ENCODE measurements at places on chromosomes 13 and 19.

- DNase-seq = no peak
These were observed 2.5 kb upstream of the BCAT2 start for GRCh38 chr19:48813123-48813913.

DNA sequence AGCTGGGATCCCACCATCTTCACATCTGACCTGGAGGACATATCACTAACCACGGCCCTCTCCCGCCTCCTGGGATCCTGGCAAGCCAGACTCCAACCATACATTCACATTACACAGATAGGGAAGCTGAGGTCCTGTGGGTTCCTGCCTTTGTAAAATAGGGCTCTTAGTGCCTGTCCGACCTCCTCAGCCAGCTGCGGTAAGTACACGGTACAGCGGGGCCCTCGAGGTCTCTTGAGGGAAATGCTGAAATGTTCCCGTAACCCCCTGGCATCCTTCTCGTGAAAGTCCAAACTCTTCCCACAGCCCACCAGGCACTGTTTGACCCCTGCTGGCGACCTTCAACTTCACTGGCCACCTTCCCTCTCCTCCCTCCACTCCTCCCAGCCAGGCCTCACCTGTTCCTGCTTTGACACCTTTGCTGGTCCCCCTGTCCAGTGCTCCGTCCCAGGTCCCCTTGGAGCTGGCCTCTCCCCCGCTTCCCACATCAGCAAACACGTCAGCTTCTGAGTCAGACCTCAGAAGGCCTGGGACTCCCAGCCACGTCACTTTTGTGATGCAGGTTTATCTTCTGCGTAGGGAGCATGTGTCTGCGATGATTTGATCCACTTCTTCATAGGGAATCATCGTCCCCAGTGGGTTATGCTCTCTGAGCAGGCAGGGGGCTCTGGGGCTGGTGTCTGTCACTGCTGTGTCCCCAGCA, 8.8 kb upstream of the GNG7 start:
- no peak for DNase-seq

DNA sequence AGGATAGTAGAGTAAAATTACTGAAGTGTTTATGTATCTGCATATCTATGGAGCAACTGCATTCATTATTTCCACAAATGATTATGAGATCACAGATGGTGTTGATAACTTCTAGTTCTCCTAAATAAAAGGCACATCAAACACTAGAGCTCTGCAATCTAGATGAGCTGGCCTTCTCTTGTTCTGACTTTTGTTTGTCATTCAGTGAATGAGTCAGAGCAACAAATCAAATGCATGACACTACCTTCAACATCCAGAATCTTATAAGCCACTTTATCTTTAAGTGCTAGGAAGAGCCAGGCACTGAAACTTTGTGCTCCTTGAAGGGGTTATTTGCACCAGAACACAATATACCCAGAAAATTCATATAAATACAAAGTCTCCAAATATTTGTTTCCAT, 456.0 kb downstream of the PCDH17 start:
- no peak for DNase-seq

- DNase-seq = no peak
These were observed 122.1 kb downstream of the CYSLTR2 start for GRCh38 chr13:48775804-48776203.

- DNase-seq = no peak
These were observed 24.2 kb downstream of the RASA3 start for GRCh38 chr13:114108141-114108761.

GRCh38 chr13:90321281-90321931, 1026.1 kb upstream of the MIR17HG start:
- no peak for DNase-seq

- peak; percentile 43 for DNase-seq
These were observed 2.0 kb upstream of the GATAD2A start for GRCh38 chr19:19403373-19403901.

DNA sequence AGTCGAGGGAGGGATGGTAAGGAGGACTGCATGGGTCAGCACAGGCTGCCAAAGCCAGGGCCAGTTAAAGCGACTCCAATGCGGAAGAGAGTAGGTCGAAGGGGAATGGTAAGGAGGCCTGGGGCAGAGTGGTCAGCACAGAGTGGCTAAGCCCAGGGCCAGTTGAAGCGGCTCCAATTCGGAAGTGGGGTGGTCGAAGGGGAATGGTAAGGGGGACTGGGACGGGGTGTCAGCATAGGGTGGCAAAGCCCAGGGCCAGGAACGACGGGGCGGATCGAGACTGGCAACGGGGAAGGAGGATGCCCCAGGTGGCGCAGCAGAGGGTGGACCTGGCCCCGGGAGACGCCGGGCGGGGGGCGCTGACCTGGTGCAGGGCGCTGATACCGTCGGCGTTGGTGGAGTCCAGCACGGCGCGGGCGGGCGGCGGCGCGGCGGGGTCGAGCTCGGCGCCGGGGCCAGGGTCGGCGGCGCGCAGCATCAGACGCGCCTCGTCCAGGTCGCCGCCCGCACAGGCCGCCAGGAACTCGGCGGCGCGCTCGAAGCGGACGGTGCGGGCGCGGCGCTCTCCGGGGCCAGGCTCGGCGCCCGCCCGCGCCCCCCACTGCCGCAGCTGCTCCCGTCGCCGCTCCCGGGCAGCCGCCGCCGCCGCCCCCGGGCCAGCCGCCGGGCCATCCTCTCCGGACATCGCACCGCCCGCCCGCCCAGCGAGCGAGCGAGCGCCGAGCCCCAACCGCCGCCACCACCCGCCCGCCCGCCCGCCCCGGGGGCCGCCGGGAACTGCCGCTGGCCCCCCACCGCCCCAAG, at the start of gene PPP1R12C:
Gene PPP1R12C, minus strand, starts transcription at position 779 of the 804 bp plus-strand sequence. Its CDS starts 94 bp downstream, at position 685.
- DNase-seq = no peak

DNA sequence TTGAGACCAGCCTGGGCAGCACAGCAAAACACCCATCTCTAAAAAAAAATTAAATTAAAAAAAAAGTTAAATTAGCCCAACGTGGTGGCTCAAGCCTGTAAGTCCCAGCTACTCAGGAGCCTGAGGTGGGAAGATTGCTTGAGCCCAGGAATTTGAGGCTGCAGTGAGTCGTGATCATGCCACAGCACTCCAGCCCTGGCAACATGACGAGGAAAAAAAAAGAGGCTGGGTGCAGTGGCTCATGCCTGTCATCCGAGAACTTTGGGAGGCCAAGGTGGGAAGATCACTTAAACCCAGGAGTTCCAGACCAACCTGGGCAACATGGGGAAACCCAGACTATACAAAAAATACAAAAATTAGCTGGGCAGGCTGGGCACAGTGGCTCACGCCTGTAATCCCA, 2.2 kb upstream of the TMEM161A start:
- no peak for DNase-seq

GRCh38 chr13:39129213-39129612, 91.0 kb downstream of the NHLRC3 start:
- no peak for DNase-seq

DNA sequence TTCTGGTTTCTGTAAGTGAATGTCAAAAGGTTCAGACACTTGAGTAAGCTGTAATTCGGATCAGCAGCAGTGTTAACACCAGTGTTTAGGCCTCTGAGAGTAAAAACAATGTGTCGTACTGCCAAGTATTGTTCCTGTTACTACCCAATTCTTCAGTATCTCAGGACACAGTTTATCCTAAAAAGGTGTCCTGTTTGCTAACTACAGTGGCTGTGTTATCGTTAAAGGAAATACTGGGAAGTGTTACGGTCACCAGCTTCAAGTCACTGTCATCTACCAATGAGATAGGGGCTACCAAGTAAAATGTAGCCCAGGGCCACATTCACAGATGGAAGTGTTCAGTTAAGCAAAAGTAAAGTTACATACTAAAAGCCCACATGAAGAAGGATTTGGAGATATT, 2.3 kb upstream of the UPF3A start:
- no peak for DNase-seq

DNA sequence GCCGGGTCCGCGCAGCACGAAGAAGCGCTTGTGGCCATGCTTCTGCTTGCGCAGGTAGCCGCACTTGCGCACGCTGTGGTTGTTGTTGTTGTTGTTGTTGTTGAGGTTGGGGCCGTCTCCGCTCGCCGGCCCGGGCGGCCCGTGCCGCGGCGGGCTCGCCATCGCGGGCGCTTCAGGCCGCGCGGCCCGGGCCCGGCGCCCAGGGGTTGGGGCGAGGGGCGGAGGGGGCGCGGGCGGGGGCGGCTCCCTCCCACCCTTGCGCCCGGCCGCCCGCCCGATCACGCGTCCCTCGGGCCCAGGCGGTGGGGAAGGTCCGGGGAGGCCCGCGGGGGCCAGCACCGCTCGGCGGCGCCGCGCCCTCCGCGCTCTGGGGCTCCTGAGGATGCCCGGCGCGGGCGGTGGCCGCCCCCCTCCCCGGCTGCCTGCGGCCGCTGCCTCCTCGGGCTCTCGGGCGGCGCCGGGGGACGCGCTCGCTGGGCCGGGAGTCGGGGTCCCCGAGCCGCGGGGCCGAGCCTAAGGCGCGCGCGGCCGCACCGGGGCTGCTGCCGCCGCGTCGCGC, 412 bp downstream of the IRS2 start:
- no peak for DNase-seq

DNA sequence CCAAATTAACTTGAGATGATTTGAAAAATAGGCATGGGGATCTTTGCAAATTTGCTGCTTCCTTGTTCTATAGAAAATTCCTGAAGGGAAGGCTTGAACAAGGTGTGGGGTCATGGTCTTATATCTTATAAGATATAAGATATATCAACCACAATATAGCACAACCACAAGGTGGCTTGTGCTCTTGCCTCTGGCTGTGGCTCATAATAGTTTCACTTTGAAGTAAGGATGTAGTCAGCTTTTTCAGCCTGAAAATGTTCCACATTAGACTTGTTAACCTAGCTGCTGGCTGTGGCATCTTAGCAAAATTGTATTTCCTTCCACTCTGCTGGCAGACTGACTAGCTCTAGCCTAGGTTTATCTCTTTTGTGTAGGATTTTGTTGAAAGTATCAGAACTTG, 169.7 kb downstream of the KLF5 start:
- no peak for DNase-seq

- DNase-seq = no peak
These were observed 722 bp upstream of the TIMM50 start for GRCh38 chr19:39479916-39480315.

All from NCI-H774 (cell line).